CD4-positive, alpha-beta T cell treated with Interleukin-12 subunit alpha and Interleukin-12 subunit beta, for 1 hour (primary cell): ENCODE measurements at places on chromosomes 5 and 9.

GRCh38 chr9:110919609-110920008, 118.7 kb downstream of the LPAR1 start:
- DNase-seq = no peak

DNA sequence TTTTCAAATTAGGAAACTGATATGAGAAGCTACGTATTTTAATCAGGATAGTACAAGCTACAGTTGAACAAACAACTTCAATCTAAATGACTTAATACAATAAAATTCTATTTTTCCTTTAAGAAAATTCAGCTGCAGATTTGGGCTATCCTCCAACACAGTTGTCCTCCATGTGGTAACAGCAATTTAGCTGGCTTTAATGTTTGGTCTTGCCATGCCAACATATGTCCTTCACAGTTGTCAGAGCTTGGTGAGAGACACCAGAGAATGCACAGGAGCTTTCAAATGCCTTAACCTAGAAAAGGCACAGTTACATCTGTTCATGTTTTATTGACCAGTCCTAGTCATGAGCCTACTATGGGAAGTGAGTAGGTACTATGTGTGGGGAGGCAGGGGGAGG, 10.8 kb downstream of the FAM174A start:
- DNase-seq = no peak

DNA sequence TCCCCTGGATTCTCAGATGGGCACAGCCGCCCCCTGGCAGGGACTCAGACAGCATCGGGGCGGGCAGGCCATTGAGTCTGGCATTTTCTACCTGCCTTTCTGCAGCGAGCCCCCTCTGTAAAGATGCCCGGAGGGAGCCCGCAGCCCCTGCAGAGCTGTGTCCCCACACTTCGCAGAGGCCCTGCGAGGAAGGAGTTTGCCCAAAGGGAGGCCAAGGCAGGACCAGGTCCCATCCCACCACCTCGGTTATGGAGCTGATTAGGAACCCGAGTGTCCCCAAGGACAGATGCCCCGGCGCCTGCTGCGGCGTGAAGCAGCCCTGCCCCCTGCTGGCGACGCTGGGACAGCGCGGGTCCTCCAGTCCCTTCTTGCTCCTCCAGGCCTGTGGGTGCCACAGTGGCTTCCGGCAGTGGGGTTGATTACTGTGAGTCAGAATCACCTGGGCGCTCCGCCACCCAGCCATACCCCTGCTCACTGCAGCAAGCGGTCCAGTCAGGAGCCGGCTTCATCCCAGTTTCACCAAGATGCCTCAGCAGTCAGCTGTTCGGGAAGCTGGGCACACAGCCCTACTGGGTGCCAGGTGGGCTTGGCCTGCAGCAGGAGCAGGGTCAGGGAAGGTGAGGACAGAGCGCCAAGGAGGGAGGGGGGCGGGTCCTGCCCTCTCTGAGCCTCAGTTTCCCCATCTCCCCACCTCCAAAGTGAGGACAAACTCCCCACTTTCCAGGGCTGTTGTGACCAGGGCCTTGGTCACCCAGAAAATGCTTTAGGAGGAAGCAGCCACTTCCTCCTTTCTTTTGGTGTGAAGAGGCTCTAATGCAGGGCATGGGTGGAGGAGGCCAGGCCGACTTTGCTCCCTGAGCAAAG, 117.2 kb downstream of the RXRA start:
- peak; percentile 91 for DNase-seq

GRCh38 chr5:23717486-23717885, 210.1 kb downstream of the PRDM9 start:
- no peak for DNase-seq

GRCh38 chr9:92850898-92851297, 26.9 kb downstream of the ZNF484 start:
- DNase-seq = peak; percentile 26

DNA sequence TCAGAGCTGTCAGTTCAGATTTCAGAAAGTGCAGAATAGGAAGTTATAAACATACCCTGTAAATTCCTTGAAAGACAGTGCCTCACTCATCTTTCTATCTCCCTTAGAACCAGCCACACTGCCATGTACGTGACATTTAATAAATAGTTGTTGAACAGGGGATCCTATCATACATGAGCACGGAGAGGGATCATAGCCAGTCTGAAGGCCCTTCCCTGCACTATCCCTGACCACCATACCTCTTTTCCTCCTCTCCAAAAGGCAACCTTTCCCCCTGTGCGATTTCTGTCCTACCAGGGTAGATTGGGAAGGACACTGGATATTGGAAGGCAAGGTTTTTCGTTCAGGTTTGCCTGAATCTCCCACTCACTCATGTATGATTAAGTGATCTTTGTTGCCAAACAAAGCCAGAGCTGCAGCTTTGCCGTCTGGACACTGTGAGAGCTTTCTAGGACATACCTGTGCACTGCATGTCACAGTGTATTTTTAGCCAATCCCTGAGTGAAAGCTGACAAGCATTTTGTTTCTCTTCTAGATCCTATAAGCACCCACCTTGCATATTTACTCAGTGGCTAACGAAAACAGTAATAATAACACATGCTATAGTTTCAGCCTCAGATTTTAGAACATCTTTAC, 986.5 kb upstream of the WWC1 start:
- no peak for DNase-seq

DNA sequence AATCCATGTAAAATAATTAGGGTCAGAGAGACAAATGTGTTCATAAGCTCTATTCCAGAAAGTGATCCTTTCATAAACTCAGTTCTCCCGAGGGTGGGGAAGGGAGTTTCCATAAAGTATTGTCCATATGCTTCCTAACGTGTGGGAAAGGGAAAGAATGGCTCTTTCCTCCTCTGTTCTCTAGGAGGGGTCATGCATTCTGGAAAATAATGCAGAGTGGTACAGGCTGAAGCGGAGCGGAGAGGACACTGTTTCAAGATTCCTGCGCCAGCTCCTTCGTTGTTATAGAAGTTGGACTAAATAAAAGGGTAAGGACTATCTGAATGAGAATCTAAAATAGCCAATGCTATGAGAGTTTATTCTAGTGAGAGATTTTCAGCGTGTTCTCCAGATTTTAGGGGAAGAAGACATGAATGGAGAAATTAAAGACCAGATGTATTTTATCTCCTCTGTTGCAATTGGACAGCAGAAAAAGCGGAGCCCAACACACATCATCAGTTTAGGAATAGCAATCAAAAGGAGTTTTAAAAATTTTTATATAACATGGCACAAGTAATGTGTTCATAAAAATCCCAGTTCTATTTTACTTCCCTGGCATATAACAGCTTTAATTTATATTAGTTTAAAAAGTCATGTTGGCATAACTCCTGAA, 166.9 kb upstream of the MPDZ start:
- DNase-seq = no peak

DNA sequence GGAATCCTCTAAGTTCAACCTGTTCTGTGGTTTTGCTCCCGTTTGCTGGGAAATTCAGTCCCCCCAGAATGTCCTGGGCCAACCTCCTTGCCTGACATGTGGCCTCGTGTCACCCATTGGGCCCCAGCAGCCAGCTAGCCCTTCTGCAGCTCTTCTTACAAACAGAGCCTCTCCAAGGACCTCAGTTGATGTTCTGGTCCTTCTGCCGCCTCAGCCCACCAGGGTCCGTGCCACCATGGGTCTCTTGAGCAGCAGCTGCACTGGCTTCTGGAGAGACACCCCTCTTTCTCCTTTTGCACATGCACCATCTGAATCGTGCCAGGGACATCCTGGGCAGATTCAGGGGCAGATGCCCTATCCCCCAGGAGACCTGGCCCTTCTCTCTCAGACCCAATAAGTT, 85.0 kb downstream of the LMX1B start:
- DNase-seq = no peak
